IMR-90 (cell line): ENCODE measurements at places on chromosomes 2 and 18.

- peak; percentile 35 for DNase-seq
Observed at GRCh38 chr2:161068670-161069069, 91.6 kb upstream of the TANK start.

GRCh38 chr2:47073641-47074040 is 81.5 kb downstream of the STPG4 start:
- no peak for DNase-seq

GRCh38 chr2:29225814-29226213 is 110.6 kb downstream of the CLIP4 start:
- no peak for DNase-seq

DNA sequence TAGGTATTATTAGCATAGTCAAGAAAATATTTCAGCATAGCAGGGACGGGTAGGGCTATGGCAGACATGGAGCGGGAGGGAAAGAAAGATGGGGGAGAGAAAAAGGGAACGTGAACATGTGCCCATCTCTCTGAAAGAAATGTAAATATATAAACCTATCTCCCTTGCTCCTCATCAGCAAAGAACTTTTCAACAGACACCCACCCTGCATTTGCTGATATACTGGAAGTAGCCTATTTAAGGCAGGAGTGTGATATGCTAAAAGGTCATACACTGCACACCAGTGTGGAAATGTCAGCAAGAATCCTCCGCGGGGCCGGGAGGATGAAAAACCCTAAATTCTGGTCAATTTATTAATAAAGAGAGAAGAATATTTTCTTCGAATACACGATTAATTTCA is 1.7 kb downstream of the MBOAT2 start:
- DNase-seq: no peak
